ENCODE measurements at places on chromosomes 16 and 17.

DNA sequence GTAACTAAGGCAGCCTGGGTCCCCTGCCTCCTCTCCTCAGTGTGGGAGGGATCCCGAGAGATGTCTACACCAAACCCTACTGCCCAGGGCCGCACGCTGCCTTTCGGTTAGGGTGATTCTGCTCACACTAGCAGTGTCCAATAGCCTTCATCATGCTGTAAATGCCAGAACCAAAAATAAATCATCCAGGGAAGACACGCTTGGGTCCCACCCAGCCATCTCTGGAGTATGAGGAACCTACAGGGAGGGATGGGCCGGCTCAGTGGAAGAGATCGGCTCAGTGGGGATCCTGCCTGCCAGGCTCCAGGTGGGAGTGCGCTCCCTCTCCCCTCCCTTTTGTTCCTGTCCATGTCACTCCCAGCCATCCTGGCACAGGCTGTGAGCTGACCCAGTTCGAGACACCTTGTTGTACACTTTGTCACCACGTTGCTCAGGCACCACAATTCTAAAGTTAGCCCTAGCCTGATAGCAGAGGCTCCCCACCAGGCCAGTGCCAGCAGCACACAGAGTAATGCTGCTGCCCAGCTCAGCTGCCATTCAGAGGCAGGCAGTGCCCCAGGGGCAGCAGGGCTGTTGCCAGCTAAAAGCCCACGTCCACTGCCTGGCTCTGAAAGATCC lies 24.5 kb downstream of the PEMT start:
- DNase-seq: no peak

DNA sequence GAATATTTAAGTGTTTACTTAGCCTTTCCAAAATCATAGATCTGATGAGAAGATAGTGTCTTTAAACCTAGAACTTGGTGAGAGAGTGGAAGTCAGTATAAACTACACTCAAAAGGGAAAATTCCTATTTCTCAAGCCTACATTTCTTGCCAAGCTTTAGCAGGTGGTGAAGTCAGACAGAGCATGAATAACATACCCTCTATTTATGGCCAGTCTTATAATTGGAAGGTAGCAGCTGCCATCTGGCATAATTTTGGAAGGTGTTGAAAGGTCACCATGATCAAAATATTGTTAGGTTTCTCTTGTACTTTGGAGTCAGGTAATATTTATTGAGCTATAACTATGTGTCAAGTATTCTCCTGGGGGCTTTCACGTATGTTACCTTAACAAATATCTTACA lies 729.3 kb upstream of the KIF2B start:
- no peak for DNase-seq

DNA sequence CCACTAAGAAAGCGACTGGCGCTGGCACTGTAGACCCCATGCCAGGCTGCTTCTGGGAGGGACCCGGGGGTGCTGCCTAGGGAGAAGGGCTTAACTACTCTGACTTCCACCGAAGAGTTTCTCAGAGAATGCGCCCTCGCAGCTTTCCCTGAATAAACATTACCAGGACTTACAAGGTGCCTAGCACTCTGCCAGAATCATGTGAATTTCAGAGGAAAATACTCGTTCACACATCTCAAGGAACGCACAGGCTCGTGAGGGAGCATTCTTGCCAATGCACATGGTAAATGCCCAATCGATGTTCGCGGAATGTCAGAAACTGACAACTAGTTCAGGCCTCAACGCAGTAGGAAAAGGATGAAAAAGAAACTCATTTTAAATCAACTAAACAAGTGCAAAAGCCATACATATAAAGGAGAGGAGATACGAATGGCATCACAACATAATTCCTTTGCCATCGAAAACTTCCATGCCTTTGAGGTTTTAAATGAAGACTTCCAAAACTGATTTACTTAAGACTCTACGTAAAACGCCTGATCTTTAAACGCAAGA lies 999 bp downstream of the CMC2 start:
- DNase-seq: peak; percentile 40

DNA sequence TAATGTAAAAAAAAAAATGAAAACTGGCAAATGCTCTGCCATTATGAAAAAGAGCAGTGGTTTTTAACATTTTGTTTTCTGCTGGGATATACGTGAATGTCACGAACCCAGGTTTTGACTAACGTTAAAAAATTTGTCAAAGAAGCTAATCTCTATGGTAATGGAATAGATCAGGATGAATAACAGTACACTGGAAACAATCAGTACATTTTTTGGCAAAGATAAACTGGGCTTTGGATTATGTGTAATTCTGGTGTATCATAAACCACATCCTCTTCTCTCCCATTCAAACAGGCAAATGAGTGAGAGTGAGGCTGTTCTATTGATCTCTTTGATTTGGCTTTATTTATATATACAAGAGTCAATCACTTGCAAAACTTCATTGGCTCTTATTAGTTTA lies 207.0 kb upstream of the IRX3 start:
- no peak for DNase-seq

DNA sequence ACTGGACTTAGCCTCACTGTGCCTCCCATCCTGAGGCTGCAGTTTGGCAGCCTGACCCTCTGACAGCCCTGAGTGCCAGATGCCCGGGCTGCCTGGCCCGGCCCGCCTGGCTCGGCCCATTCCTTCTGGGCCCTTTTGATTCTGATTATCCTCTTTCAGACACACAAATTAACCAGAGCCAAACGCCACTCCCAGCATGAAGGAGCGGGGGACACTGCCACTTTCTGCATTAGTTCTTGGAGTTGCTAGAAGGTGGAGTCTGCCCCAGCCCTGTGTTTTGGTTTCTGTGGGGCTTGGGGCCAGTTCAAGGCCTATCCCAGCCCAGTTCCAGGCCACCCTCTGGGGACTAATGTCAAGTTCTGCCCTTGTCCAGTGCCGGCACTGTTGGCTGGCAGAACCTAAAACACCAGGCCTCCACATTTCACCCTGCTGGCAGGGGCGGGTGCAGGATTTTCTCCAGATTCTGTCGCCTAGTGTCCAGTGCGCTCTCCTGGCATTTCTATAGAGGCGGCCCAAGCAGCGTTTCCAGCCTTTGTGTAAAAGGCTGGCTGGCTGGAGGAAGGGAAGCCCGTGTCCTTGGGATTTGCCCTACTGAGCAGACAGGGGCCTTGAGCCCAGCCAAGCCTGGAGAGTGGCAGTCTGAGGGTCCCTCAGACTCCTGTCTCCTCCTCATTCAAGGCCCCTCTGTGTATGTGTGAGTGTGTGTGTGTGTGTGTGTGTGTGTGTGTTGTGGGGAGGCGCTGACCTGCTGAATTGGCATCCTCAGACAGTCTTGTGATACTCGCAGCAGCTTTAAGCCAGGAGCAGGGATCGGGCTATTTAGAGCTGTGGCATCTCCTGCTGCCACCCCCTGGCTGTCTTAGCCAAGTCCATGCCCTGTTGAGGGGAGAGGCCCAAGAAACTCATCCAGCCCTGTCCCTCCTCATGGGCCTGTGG lies 21.4 kb downstream of the PLCD3 start:
- no peak for DNase-seq

DNA sequence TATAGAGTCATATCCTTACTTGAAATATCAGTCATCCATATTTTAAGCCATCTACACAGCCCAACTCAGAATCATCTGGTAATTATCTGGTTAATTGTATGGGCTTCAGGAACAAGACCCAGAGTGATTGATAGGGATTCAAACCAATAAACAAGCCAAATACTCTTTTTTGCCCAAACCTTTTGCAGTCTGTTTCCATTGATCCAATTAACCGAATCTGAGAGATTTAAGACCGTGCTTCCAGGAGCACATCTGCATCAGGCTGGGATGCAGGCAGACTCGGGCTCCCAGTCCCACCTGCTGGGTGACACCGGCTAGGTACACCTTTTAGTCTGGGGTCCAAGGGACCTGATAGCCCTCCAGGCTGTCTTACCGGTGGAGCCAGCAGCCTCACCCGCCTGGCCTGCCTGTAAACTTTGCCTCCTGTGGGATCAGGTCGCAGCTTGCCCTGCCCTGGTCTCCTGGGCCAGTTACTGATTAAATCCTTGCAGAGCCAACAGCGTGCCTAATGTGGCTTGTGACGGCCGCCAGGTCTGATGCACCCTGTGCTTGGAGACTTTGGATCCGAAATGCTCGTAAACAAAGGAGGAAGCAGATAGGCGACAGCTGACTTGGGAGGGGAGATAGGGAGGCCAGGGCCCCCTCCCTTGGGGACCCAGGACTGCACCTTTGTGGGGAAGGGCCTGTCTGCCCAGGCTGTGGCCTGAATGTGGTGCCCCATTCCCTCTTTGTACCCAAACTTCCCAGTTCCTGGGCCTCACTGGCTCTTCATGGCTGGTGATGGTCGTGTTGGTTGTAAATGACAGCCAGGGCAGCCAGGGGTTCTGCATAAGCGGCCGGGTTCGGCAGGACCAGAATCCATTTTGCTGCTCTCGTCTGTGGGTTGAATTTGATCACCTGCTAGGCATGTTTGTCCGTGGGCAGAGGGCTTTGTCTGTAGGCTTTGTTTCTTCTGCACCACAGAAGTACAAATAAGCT lies 3.8 kb downstream of the CMIP start:
- DNase-seq: no peak

- DNase-seq: peak; percentile 63
These were observed 29.5 kb downstream of the SBK1 start for GRCh38 chr16:28321700-28322411.

GRCh38 chr16:46747777-46748651 lies at the start of gene MYLK3:
TSS of gene MYLK3 (minus strand) at chr16:46748344. CDS start at chr16:46748193, 151 bp downstream.
- DNase-seq: peak; percentile 14

Measured in adipocyte (in vitro differentiated cells).